ENCODE measurements at places on chromosomes 7 and 10.
A peak's percentile ranks its signal among the peaks of the same experiment; 100 is the strongest.

DNA sequence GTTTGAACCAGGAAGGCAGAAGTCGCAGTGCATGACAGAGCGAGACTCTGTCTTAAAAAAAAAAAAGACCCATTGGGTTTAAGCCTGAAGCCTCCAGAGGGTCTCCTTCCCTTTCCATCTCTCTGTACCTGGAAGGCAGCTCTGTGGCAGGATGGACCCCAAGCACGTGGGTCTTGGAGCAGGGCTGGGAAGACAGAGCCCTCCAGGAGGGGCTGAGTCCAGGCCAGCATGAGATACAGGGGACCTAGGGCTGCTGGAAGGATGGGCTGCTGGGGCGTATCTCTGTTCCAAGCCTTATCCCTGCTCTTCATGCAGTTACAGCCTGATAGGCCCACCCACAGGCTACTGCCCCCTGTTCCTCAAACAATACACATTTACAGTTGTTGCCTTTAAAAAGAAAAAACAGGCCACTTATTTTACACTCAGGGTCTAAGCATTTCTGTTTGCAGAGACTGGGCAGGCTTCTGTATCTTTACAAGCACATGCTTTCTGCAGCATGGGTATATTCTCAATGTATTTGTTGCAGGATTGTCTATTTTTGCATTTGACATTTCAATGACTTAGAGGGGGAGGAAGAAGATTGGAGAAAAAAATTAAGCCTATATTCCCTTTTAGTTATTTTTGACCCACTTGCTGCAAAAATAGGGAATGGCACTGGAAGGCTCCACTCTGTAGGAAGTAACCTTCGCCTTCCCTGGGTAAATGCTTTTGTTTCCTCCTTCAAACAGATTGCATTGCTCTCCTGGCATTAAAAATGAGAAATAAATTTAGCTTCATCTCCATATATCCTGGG, 60.1 kb downstream of the FAM171A1 start:
- no peak for DNase-seq

GRCh38 chr7:51701935-51702334, 385.3 kb upstream of the COBL start:
- no peak for DNase-seq

DNA sequence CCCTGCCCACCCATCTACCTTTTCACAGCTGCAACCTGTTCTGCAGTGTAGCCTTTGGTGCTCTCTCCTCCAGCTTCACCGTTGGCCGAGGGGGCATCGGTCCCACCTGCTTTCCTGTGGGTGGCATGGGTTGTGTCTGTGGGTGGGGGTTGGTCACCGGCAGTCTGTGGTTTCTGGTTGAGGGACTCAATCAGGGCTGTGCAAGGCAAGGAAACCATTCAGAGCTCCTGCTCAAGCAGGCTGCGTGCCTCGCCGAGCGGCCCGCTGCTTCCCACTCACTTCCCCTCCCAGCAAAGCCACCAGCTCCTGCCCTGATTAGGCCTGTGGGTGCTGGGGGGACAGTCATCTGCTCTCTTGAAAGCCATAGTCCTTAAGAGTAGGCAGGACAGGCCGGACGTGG, 9.8 kb downstream of the DNAJB12 start:
- no peak for DNase-seq

DNA sequence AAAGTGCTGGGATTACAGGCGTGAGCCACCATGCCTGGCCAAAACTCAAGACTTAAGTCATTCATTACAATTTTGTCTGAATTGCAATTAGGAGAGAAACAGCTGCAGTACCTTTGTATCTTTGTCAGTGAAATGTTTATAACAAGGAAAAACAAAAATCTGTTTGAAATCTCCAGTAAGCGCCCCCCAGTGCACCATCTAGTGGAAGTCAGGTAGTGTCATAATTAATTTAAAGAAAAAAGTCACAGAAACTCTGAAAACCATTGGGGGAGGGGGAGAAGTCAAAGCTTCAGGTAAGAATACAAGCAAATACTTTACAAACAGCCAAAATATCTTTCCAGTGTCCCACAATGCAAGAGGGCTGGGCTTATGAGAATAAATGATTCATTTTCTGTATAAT, 2.8 kb downstream of the MPP7 start:
- no peak for DNase-seq

- peak; percentile 64 for DNase-seq
Measured at GRCh38 chr7:91264924-91265681, 870 bp downstream of the FZD1 start.

- DNase-seq = peak; percentile 74
Measured at GRCh38 chr10:6721480-6721879, 141.4 kb upstream of the PRKCQ start.

- no peak for DNase-seq
Measured at GRCh38 chr7:33685981-33686683, 219.2 kb upstream of the BMPER start.

- peak; percentile 34 for DNase-seq
Measured at GRCh38 chr10:124225029-124225466, 131.7 kb upstream of the CHST15 start.

DNA sequence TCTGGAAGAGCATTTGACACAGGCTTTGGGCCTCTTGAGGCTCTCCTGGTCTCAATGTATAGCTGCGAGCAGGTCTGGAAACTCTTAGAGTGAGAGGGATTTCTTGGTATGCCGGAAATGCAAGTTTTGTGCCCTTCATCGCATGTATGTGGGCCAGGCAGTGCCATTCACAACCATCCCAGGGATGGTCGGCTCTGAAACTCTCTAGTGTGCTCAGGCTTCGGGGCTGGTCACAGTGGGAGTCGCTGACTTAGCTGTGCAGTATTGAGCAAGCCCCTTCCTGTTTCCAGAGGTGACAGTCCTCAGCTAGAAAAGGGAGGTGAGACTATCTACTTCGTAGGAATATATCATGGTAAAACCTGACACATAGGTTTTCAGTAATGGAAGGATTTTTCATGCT, 2.0 kb upstream of the AOAH start:
- no peak for DNase-seq

- no peak for DNase-seq
Measured at GRCh38 chr7:9835199-9835598, 1138.5 kb upstream of the PHF14 start.

DNA sequence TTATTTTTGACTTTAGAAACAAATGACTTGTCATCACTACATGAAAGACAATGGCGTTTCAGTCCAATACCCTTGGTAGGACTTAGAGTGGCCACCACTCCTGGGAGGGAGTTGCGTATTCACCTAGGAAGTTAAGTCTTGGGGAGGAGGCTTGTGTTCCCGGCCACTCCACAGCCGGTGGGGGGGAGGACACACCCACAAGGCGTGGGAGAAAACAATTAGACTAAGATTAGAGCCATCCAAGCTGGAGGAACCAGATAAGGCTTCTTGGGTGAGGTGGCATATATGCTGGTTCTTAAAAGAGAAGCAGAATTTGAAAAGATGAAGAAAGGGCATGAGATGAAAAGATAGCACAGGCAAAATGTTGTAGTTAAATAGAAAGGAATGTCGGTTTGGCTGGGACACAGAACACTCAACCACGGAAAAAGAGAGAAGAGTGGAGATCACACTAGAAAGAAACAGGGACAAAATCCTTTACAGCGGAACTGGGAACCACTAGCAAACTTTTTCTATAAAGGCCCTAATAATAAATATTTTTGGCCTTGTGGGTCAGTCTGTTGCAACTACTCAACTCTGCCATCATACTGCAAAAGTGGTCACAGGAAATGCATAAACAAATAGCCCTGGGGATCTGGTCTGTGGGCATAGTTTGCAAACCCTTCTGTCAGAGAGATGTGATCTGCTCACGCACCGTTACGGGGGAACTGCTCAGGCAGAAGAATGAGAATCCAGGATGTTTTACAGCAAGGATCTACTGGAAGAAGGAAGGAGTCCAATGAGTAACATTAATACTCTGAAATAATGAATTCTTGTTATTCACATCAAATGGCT, 651.8 kb downstream of the PARD3 start:
- DNase-seq = no peak

DNA sequence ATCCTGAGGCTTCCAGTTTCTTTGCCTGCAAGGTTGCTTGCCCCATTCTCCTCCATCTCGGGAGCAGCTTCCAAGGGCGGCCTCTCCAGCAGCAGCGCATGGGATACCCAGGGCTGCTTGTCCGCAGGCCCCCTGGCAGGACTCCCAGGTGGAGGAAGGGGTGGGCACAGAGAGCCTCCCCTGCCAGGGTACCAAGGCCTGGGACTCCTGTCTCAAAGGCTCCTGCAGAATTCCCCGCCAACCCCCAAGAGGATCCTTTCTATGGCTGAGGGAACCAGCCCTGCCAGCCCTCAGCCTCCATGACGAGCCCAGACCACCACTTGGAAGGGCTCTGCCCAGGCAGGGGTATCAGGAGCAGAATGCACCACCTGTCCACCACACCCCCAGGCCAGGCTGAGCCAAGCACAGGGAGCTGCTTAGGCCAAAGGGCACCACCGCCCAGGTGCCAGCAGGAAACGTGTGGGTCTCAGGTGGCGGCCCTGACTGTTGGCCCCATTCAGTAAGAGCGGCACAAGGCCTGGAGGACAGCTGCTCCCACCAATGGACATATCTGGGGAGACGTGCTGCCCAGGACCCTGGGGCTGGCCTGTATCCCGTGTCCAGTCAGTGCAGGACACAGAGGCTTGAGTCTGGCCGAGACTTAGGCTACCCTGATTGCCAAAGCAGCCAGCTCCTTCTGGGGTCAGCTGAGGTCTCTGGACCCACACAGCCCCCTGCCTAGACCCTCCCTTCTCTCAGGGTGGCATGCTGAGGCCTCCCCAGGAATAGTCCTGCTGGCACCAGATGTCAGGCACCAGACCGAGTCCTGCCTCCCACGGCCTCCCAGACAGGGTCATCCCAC, 33.8 kb upstream of the INPP5A start:
- no peak for DNase-seq

- no peak for DNase-seq
Measured at GRCh38 chr7:5635461-5636445, 145.7 kb downstream of the RNF216 start.

DNA sequence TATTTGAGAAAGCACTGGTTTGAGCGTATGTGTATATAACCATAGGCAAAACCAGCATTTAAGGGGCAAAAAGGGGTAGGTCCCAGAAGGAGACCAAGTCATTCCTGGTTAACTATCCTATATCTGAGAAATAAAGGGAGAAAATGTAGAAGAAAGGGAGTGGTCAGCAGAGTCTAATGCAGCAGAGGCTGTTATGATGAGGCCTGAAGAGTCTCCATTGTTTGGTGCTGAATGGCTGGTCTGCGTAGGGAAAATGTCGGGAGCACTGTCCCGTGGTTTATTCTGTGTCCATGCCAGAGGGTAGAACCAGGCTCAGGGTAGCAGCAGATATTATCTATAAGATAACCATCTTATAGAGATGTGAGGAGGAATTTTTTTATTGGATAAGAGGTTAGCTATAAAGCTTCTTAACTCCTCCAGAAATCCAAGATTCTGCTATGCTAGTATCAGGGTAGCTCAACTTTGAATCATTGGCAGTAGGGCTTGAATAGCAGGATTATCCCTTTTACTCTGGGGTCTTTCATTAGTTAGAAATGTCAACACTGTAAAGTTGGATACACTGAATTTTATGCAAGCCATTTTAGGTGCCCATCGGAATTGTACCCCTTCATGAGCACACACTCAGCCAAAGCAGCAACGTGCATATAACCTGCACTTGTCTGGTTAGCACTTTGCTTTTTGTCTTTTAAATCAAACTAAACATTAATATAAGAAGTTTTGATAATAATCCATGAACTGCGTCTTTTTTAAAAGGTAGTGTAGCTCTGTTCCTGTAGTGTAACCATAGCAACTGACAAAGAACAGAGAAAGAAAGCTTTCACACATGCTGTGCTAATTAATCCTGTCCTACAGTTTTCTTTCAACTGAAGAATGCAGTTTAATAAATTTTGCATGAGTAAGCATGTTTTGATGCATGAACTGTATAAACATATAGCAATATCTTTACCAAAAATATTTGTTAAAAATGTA, 312.0 kb upstream of the FZD1 start:
- no peak for DNase-seq

- no peak for DNase-seq
Measured at GRCh38 chr7:106187613-106188350, 75.7 kb upstream of the SYPL1 start.

DNA sequence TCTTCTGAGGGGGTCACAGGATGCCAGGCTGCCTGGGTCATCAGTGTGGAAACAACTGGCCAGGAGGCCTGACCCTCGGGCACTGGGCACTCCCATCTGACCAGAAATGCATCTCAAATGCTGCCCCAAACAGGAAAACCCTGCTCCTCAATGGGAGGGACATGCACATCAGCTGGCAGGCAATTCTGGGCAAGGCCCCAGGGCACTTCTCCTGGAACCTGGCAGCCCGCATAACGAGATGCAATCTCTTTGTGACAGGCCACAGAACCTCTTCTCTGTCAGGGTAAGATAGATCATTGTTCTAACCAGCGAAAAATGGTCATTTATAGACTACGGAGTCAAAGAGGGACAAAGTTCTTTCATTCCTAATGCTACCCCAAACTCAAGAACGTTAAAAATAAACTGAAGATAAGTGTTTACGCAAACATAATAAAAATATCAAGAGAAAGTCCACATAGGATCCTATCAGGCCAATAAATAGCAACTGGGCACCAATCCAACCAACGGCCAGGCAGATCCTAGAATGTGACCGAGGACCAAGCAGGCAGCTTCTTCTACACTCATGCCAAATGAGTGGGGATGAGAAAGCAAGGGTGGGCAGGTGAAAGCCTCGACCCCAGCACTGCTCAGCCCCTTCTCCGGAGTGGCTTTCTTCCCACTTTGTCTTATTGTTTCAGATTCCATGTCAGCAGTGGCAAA, 212.3 kb downstream of the TCERG1L start:
- DNase-seq = no peak

- no peak for DNase-seq
Measured at GRCh38 chr10:114233482-114233881, 5.6 kb upstream of the VWA2 start.

GRCh38 chr7:155702616-155703015, 58.2 kb downstream of the RBM33 start:
- no peak for DNase-seq

DNA sequence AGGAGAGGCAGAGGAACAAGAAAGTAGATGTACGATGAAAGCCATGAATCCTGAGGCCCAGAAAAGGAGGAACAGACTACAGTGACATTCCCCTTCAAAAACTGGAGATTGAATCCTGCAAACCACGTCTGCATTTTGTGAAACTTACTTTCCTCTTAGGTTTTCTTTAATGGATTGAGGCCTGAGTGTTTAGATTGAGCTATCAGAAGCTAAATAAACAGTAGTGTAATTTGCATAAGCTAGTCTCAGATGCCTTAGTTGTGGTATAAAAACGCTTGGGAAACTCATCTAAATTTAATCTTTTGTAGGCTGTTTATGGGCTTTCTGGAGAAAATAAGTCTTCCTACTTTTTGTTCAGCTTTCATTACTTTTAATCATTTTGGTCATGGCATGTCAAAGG, 94.8 kb upstream of the HDAC9 start:
- DNase-seq = no peak

Data from urothelium cell line (cell line).